ENCODE measurements at places on chromosomes 1 and 21.

DNA sequence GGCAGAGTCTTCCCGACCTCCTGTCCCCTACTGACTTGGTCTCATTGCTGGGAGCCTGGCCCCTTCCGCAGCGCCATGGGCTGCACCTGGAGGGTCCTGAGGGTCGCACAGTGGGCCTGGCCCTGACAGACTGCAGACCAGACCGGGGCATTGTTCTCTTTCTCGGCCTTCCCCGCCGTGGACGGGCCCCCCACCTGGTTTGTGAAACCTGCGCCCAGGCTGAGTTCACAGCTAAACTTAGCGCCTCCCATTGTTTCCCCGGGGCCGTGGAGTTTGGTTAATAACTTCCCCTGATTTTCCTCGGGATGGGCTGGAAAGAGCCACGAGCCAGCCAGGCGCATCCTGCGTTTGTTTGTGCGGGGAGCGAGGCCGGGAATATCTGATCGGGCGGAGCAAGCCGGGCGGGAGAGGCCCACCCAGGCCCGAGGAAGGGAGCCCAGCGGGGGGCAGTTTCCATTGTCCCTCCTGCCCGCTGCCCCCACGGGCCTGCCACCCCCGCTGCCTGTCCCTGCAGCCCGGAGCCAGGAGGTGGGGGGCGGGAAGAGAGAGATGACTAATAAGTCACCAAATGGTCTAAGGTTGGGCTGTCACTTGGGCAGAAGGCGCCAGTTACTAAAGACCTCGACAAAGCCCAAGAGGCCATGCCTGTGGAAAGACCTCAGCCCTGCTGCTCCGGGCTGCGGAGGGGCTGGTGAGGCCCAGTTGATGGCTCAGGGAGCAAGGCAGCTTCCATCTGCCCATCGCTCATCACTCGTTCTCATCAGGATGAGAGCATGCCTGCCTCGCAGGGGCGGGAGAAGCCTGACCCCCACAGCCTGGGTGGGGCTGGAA is 39.0 kb upstream of the ARHGEF16 start:
- no peak for DNase-seq

DNA sequence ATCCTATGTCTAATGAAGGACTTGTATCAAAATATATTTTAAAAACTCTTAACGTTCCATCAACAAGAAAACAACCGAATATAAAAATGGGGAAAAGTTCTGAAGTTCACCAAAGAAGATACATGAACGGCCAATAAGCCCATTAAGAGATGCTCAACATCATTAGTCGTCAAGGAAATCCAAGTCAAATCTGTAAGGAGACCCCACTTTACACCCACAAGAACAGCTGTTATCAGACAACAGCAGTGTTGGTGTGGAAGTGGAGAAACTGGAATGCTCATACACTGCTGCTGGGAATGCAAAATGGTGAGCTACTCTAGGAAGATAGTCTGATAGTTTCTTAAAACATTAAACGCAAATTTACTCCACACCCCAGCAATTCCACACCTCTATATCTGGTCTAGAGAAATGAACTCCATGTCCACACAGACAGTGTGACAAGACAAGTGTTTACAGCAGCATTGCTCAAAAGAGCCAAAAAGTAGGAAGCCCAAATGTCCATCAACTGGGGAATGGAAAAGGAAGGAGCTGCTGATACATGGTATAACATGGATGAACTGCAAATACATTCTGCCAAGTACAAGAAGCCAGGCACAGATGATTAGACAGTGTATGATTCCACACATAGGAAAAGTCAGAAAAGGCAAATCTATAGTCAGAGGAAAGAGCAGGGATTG is 18.5 kb downstream of the UBE2G2 start:
- no peak for DNase-seq

GRCh38 chr21:24127651-24128050 is 1479.6 kb downstream of the MRPL39 start:
- no peak for DNase-seq

- DNase-seq: no peak
Measured at GRCh38 chr1:40789661-40790430, 6.3 kb downstream of the KCNQ4 start.

- DNase-seq: no peak
Measured at GRCh38 chr1:241614572-241614971, 25.6 kb downstream of the CHML start.

DNA sequence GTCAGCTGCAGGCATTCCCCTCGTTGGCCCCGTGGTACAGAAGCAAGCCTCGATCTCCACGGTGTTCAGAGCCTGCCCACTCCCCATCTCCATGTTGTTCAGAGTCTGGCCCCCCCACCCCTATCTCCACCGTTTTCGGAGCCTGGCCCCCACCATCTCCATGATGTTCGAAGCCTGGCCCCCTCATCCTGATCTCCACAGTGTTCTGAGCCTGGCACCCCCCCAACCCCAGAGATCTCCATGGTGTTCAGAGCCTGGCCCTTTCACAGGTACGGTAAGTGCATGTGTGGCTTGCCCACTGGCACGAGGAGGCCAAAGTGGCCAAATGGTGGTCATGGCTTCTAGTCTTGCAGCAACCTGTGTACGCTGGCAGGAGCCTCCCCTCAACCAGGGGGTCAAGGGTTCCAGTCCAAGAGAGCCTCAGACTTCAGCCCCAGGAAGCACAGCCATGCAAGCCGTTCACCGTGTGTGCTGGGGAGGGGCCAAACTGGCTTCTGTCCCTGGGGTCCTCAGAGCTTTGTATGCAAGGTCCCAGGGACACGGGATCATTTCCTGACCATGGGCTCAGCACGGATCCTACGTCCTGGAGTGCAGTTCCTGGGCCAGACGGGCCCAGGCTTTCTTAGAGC is 13.3 kb upstream of the PCBP3 start:
- no peak for DNase-seq

GRCh38 chr1:235304549-235305451 is 23.2 kb downstream of the ARID4B start:
- peak; percentile 32 for DNase-seq

GRCh38 chr1:37862330-37862729 is 2.9 kb upstream of the MTF1 start:
- DNase-seq: no peak

- no peak for DNase-seq
Measured at GRCh38 chr1:162487241-162487640, 10.4 kb upstream of the UHMK1 start.

- DNase-seq: no peak
Measured at GRCh38 chr1:235873571-235873970, 6.9 kb upstream of the LYST start.

All from Kasumi-1 (cell line).